Naive thymus-derived CD4-positive, alpha-beta T cell (primary cell): ENCODE measurements at places on chromosomes 1 and 21. TPM values are rescaled to one million over a fixed set of nuclear protein-coding genes. Genes with fewer than 3 reads are reported as not detected.

Gene OR2L5
- total RNA-seq = 0.35 TPM

Gene GADD45A
- 24.2 and 26.9 TPM in 2 replicates for total RNA-seq

Gene ZNF695
- total RNA-seq = not detected

Gene PAQR6
- 2.2 TPM for total RNA-seq

Gene PGLYRP3
- not detected in 2 replicates for total RNA-seq

Gene ATP6V1G3
- not detected for total RNA-seq

Gene KRTAP12-3
- total RNA-seq = not detected

Gene CFHR5
- not detected in 2 replicates for total RNA-seq

Gene COL11A1
- not detected for total RNA-seq

- no peaks in the 10 kb centered on the region for H3K27me3 ChIP-seq
- H3K36me3 ChIP-seq = no peaks in the 10 kb centered on the region
- no peaks in the 10 kb centered on the region for H3K4me1 ChIP-seq
- H3K27ac ChIP-seq = no peak overlapping the region
- H3K4me3 ChIP-seq = no peak overlapping the region
These were observed 199.3 kb upstream of the MAP1LC3C start for GRCh38 chr1:242197907-242198820.

GRCh38 chr1:78007677-78008341, 3.1 kb downstream of the DNAJB4 start:
- no peak overlapping the region for H3K4me3 ChIP-seq
- H3K27ac ChIP-seq = no peak overlapping the region
- H3K27me3 ChIP-seq = no peaks in the 10 kb centered on the region
- H3K4me1 ChIP-seq = peaks cover 8% of the 10 kb centered on the region

- DNase-seq = no peak
- no peaks in the 10 kb centered on the region for H3K36me3 ChIP-seq
- H3K27me3 ChIP-seq = no peaks in the 10 kb centered on the region
- no peak overlapping the region for H3K27ac ChIP-seq
These were observed 55.2 kb upstream of the GNG12 start for GRCh38 chr1:67888216-67889106.

DNA sequence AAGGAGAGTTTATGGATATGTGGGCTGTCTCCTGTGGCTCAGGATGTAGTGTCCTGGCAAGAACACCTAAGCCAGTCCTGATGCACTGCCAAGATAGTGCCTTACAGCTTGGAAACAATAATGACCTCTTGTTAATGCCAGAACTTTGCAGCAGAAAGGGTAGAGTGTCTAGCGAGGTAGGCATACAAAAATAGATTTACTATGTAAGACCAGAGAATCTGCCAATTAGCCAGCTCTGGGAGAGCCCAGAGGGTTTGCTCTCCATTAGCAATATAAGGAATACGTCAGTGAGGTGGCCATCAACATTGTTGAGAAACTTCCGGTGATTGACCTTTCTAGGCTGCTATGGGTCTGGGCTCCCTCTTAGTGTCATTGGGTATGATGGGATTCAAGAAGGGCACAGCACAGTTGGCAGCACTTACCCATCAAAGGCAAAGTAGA, 178.5 kb upstream of the GALNT2 start:
- no peaks in the 10 kb centered on the region for H3K27me3 ChIP-seq
- no peak for DNase-seq
- H3K4me3 ChIP-seq = no peak overlapping the region
- H3K4me1 ChIP-seq = no peaks in the 10 kb centered on the region

GRCh38 chr1:219279017-219279770, 105.5 kb downstream of the LYPLAL1 start:
- no peak for DNase-seq
- no peak overlapping the region for H3K27ac ChIP-seq
- no peaks in the 10 kb centered on the region for H3K27me3 ChIP-seq
- H3K4me3 ChIP-seq = no peak overlapping the region
- H3K4me1 ChIP-seq = no peaks in the 10 kb centered on the region

- H3K36me3 ChIP-seq = no peaks in the 10 kb centered on the region
- no peaks in the 10 kb centered on the region for H3K4me1 ChIP-seq
- H3K27ac ChIP-seq = no peak overlapping the region
- no peak for DNase-seq
These were observed 8.2 kb upstream of the INSL5 start for GRCh38 chr1:66809245-66809644.

DNA sequence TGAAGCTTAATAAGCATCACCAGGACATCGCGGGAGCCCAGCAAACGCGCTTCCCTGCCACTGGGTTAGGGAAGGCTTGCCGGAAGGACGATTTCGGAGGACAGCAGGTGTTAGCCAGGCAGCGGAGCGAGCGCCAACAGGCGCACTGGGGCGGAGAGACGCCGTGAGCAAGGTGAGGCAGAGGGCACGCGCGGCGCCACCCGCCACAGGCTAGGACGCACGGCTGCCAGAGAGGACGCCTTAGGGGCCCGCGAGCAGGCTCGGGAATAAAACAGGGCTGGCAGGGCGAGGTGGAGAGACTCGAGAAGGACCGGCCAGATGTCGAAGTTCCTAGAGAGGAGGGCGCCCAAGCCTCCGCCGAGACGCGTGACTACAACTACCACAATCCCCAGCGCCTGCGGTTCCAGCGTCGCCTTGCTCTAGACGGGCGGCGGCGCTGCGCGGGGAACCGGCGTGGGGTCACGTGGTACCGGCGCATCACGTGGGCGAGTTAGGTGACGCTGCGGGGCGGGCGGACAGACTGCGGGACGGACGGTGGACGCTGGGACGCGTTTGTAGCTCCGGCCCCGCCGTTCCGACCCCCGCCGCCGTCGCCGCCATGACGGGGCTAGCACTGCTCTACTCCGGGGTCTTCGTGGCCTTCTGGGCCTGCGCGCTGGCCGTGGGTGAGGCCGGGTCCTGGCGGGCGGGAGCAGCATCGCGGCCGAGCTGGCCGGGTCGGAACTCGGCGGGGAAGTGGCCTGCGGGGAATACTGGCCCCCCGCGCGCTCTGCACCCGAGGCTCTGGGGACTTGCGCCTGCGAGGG, at the start of gene ATP6V0B:
TSS of gene ATP6V0B (plus strand) at position 518 of the 806 bp plus-strand sequence. CDS start at position 599, 81 bp downstream.
- no peaks in the 10 kb centered on the region for H3K36me3 ChIP-seq
- peak; percentile 90 for DNase-seq
- H3K4me1 ChIP-seq = peaks cover 29% of the 10 kb centered on the region
- no peaks in the 10 kb centered on the region for H3K27me3 ChIP-seq
- H3K4me3 ChIP-seq = peak within 1 kb of the TSS; percentile 93

DNA sequence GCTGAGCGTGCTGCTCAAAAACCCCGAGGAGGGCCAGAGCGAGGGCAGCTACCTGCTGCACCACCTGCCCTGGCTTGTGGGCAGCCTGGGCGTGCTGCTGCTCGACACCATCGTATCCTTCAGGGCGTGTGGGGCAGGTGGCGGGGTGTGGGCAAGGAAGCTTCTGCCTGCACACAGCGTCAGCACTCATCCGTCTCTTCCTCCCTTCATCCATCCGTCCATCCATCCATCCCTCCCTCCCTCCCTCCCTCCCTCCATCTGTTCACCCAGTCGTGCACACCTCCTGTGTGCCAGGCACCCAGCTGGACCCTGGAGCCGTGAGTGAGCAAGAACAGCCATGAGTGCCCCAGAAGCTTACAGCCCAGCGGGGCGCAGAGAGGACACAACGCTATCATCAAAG, 15.2 kb downstream of the SLC66A1 start:
- H3K4me3 ChIP-seq = no peak overlapping the region
- no peak for DNase-seq
- H3K27ac ChIP-seq = no peak overlapping the region
- no peaks in the 10 kb centered on the region for H3K4me1 ChIP-seq

- no peaks in the 10 kb centered on the region for H3K4me1 ChIP-seq
- no peak for DNase-seq
- H3K27me3 ChIP-seq = no peaks in the 10 kb centered on the region
- no peak overlapping the region for H3K27ac ChIP-seq
These were observed 229.5 kb downstream of the TOMM20 start for GRCh38 chr1:234899041-234899729.

GRCh38 chr1:204147406-204148383, 4.1 kb downstream of the ETNK2 start:
- H3K4me1 ChIP-seq = peaks cover 4% of the 10 kb centered on the region
- no peaks in the 10 kb centered on the region for H3K27me3 ChIP-seq
- H3K27ac ChIP-seq = no peak overlapping the region
- DNase-seq = no peak

GRCh38 chr1:203162403-203162802, 13.2 kb downstream of the MYBPH start:
- no peaks in the 10 kb centered on the region for H3K27me3 ChIP-seq
- H3K27ac ChIP-seq = no peak overlapping the region
- H3K4me1 ChIP-seq = no peaks in the 10 kb centered on the region
- H3K4me3 ChIP-seq = no peak overlapping the region

- peak overlapping the region; percentile 79 for H3K27ac ChIP-seq
- DNase-seq = peak; percentile 77
- H3K4me3 ChIP-seq = peak overlapping the region; percentile 38
- H3K27me3 ChIP-seq = no peaks in the 10 kb centered on the region
- H3K36me3 ChIP-seq = no peaks in the 10 kb centered on the region
- H3K4me1 ChIP-seq = peaks cover 17% of the 10 kb centered on the region
These were observed 48.0 kb downstream of the TOR3A start for GRCh38 chr1:179129702-179130473.

GRCh38 chr1:87338566-87338965, 9.9 kb downstream of the LMO4 start:
- H3K27me3 ChIP-seq = no peaks in the 10 kb centered on the region
- H3K4me1 ChIP-seq = peaks cover 15% of the 10 kb centered on the region
- H3K4me3 ChIP-seq = no peak overlapping the region
- H3K36me3 ChIP-seq = no peaks in the 10 kb centered on the region
- DNase-seq = no peak
